ENCODE measurements at places on chromosomes 3 and 15.

- no peak for DNase-seq
Observed at GRCh38 chr15:38294126-38294525, 41.5 kb downstream of the SPRED1 start.

GRCh38 chr15:89912674-89913396 lies at the start of gene ARPIN:
Gene ARPIN (minus strand): TSS chr15:89912952. CDS start chr15:89912835, 117 bp downstream.
- DNase-seq, result peak; percentile 82

- DNase-seq, result no peak
Observed at GRCh38 chr15:68790242-68790575, 30.5 kb downstream of the ANP32A start.

GRCh38 chr3:132519914-132520313 lies 77.2 kb upstream of the ACKR4 start:
- DNase-seq, result no peak

DNA sequence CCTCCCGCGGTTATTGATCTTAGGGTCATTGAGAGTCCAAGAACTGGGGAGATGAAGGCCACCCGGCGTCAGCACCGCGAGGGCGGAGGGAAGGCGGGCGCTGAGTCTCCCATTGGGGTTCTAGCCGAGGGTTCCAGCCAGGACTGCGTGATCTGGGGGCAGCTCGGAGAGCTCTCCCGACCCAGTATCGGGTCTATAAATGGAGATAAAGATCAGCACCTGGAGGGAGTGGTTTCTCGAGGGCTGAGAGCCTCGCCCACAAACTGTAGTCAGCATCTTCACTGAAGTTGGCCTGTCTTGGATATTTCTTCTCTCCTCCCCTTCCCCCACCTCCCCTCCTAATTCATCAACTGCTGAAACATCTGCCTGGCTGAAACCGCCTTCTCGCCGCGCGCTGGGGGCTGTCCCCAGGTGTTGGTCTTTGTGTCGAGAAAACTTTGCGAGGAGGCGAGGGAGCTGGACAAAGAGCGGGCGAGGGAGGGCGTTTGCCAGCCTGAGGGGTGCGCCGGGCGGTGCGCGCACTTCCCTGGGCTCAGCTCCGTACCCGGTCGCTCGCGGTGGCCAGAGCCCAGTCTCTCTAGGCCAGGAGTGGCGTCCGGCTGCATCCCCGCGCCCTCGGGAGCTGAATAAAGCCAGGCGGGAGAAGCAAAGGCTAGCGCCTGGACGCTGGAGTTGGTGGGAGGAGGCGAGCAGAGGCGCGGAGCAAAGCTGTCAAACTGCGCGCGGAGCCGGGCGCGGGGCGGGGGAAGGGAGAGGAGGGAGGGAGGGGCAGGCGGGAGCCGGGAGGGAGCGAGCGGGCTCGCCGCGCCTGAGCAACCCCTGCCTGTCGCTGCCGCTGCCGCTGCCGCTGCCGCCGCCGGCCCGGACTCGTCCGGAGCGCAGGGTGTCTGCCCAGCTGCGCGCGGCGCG lies at the start of gene ST8SIA2:
Gene ST8SIA2 (plus strand): TSS at position 811 of the 909 bp plus-strand sequence. CDS start 184 bp downstream, outside the sequence.
- peak; percentile 85 for DNase-seq

- no peak for DNase-seq
Observed at GRCh38 chr15:72280751-72281150, 8.4 kb upstream of the PARP6 start.

DNA sequence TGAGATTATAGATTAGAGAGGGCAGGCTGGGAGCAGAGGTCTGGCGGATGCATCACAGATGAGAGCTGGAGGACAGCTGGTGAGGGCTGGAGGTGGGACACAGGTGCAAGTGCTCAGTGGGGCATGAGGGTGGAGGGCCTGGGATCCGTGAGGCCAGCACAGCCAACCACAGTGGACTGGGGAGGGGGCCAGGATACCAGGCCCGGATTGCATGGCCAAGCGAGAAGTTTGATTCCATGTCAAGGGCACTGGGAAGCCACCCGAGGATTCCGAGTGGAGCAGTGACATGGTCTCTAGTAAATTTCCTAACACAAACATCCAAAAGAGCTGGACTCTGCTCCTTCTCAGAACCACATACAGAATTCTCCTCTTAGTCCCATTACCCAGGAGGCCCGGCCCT lies 44.0 kb upstream of the SLC41A3 start:
- DNase-seq, result peak; percentile 51

GRCh38 chr3:107644631-107645030 lies 121.9 kb downstream of the BBX start:
- DNase-seq, result no peak

GRCh38 chr15:55800216-55800615 lies 57.3 kb upstream of the PRTG start:
- DNase-seq, result no peak

- DNase-seq, result no peak
Observed at GRCh38 chr3:14200841-14201240, 22.2 kb downstream of the LSM3 start.

DNA sequence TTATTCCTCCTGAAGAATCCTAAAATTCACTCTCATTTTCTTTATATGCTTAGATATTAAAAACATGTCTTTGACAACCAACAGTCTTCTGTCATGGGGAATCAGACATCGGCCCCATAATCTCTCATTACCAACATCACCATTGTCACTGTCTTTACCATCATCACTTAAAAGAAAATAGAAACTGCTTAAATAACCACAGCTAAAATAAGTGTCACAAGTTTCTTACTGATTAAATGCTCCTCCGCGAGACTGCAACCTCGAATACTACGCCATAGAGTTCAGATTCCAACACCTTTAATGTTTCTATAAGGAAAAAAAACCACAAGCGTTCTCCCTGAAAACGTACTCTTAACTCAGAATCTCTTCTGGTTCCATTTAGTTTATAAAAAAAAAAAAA lies 977.5 kb upstream of the CFAP20DC start:
- DNase-seq, result no peak

DNA sequence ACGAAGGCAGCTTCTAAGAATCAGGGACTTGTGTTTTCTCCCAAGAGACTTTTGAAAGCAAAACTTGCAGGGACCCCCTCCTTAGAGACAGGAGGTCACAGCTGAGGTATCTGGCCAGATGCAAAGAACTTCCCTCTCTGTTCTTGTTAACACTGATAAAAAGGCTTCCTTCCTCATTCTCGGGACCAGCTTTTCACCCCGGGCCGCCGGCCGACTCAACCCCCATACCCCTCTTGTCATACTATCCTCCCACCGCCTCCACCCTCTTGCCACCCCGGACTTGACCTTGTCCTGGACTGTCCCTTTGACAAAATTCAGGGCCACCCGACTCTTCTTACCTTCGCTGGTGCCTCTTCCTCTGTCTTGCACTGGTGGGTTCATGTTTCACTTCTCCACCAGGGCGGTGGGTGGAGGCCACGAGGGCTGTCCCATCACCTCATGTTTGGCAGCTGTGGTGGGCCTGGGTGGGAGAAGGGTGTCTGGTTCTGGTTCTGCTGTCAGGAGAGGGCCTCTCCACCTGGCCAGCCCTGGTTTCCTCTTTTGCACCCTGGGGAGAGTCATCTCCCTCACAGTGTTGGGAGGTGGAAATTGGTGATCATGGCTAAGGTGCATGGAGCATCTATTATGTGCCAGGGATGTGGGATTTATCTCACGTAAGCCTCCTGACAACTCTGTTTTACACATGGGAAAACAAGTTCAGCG lies 32.5 kb downstream of the BHLHE40 start:
- no peak for DNase-seq

- no peak for DNase-seq
Observed at GRCh38 chr3:117885011-117885441, 1149.6 kb downstream of the IGSF11 start.

DNA sequence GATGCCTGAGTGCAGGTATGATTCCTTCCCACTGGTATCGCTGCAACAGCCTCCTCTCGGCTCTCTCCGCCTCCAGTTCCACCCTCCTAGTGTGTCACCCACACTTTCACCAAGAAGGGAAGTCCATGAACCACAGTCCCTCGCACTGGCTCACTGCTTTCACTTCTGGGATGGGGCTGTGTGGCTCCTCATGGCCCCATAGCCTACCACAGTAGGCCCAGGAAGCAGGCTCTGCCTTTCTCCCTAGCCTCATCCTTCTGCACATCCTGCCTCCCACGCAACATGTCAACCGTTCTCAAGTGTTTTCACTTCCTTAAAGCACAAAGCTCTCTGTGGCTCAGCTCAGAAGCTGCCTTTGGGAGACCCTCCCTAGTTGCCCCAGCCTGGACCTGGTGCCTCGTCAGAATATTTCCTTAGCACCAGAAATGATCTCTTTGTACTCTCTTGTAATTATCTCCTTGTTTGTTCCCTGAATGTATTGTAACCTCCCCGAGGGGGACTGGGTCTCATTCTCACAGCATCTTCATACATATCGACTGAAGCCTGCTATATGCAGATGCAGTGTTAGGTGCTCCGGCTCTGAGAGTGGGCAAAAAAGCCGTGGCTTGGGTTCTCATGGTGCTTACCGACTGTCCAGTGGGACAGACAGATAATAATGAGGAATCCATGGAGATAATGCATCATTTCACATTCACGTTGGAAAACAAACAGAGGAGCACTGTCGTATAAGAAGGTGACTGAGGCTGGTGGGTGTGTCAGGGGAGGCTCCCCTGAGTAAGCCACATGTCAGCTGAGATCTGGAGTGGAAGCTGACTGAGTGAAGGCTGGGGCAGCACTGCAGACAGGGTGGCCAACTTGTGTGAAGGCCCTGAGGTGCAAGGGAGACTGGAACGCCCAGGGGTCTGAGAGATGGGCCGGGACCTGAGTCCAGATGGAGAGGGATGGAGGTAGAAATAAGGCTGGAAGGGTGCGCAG lies 107.1 kb downstream of the DGKG start:
- DNase-seq, result no peak

DNA sequence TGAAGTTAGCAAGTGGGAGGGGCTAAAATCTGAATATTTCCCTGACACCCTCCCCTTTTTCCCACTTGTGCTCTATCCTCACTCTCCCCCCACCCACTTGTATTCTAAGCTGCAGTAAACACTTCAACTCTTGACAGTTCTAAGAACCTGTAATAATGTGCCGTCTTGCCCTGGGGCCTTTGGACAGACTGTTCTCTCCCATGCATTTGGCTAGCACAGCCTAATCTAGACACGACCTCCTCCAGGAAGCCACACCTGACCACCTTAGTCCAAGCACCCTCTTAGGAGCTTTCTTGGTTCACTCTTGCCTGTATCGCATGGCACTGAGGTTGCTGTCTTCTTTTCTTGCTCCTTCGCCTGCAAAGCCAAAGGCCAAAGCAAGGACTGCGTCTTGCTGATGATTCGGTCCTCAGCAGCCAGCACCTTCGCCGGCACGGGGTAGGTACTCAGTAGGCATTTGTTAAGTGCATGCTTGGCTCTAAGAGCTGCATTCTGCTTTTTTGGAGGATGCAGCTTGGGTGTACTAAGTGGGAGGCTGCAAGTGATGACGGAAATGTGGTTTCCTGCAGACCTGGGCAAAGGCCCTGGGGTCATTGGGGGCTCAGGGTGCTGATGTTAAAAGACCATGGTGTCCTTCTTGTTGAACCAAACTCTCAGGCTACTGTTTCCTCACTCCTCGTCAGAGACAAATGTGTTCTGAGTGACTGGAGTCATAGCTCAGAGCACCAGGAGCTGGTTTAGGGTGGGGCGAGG lies 2.0 kb upstream of the ZNF710 start:
- DNase-seq, result no peak

- no peak for DNase-seq
Observed at GRCh38 chr3:7015683-7016440, 154.9 kb downstream of the GRM7 start.

DNA sequence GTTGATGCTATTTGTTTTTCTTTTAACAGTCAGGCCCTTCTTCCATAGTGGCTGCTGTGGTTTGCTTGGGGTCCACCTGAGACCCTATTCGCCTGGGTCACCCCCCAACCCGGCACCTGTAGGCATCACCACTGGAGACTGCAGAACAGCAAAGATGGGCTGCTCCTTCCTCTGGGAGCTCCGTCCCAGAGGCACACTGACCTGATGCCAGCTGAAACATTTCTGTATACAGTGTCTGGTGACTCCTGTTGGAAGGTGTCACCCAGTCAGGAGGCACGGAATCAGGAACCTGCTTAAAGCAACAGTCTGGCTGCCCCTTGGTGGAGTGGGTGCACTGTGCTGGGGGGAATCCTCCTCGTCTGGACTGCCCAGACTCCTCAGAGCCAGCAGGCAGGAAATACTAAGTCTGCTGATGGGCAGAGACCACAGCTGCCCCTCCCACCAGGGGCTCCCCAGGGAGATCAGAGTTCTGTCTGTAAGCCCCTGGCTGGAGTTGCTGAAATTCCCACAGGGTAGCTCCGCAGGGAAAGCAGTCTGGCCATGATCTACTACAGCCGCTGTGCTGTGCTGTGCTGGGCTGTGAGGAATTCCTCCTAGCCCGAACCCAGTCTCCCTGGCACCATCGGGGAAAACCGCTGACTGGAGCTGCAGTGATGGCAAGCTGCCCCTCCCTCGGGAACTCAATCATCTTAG lies 248.2 kb downstream of the TBC1D5 start:
- no peak for DNase-seq

- no peak for DNase-seq
Observed at GRCh38 chr3:9401986-9402385, 4.6 kb downstream of the SETD5 start.

DNA sequence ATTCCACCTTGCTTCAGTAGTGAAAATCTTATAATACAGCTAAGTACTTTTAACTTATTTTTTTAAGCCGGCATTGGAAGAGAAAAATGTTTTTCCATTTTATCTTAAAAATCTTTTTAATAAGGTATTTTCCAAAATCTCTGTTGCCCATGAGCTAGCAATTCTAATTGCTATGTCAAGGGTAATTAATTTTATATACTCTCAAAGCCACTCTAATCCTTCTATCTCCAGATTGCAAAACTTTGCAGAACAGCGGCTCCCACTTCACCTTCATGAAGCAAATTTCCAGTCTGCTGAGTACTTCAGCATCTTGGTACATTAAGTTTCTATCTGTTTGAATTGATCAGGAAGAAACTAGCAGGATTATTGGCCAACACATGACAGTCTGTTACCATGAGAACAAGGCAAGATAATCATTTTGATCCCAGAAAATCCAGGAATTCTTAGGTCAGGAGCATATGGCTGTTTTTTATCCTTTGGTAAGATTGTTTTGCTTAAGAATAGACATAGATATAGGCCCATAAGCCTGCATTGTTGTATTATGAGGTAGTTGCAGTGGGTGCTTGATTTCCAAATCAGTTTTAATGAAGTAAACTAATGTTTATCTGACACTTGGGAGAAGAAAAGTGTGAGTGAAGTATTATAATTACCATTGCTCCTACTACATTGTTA lies 6.0 kb downstream of the TIPARP start:
- no peak for DNase-seq

All from left forelimb (tissue), 1 donor.